OCI-LY7 (cell line): ENCODE measurements at places on chromosomes 12 and 14.

GRCh38 chr12:24404086-24404815 is 454.8 kb upstream of the SOX5 start:
- no peak for DNase-seq

DNA sequence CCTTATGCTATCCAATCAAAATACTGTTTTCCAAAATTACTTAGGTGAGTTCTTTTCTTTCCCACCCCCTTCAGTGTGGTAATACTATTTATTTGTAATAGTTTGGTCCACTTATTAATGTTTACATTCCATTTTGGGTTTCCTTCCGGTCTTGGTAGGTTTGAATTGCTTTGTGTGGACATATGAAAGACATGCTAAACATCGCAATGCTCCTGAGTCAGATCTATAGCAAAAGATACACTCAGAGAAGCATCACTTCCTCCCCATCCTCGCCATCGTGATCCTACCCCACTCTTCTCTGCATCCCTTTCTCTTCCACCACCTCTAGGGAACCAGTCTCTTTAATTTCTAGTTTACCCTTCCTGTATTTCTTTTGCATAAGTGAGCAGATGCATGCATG is 30.0 kb downstream of the TUNAR start:
- no peak for DNase-seq

DNA sequence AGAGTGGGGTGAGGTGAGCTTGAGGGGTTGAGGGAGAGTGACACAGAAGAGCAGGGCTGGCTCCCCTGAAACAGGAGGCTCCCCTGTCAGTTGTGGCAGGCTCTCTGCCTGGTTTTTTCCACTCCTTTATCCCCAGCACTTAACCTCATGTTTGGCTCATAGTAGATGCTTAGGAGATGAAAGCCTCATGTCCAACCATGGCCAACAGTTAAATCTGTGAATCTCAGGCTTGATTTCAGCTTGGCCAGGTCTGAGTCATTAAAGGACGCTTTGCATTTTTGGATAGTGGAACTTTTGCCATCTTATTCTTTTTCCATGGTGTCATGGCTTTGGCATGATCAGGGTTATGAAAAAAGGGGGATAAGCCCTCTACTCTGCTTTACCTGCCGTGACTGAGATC is 117.2 kb downstream of the CACNA1C start:
- no peak for DNase-seq

DNA sequence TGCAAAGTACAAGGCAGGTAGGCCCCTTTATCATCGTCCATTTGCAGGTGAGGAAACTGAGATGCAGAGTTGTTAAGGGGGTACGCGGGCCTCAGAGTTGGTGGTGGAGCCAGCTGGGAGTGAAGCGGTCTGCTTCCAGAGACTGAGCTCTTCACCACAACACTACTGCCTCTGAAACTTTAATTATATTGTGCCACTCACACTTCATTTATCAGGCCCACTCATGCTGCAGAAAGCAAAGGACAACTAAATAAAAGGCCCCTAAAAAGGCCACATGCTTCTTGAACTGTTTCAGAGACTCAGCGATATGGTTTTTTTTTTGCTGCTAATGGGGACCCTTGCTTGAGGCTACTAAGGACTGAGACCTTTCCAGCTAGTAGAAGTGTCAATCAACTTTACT is 153.1 kb downstream of the TTC7B start:
- no peak for DNase-seq

GRCh38 chr12:11814374-11814773 is 164.9 kb downstream of the ETV6 start:
- DNase-seq = no peak

DNA sequence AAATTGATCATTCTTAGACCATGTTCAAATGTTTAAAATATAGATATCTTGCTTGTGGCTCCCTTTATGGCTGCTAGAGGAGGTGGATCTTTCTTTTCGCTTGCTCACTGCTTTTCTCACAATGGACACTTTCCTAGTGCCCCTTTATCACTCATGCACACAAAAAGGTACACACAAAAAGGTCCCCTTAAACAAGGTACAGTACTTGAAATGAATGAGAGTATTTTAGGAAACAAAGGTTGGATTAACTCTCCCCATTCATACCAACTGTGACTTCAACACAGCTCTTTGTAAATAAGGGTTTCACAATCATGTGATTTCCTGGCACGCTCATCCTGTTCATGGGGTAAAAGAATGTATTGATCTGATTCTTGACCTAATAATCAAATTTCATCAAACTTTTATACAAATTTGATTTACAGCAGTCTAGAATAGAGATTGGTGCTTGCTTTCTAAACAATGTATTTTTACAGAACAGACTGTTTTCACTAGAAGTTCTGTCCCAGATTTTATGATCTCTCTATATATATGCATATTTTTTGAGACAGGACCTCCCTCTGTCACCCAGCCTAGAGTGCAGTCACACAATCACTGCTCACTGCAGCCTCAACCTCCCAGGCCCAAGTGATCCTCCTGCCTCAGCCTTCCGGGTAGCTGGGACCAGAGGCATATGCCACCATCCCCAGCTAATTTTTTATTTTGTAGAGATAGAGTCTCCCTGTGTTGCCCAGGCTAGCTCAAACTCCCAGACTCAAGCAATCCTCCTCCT is 34.4 kb upstream of the EPS8 start:
- no peak for DNase-seq

DNA sequence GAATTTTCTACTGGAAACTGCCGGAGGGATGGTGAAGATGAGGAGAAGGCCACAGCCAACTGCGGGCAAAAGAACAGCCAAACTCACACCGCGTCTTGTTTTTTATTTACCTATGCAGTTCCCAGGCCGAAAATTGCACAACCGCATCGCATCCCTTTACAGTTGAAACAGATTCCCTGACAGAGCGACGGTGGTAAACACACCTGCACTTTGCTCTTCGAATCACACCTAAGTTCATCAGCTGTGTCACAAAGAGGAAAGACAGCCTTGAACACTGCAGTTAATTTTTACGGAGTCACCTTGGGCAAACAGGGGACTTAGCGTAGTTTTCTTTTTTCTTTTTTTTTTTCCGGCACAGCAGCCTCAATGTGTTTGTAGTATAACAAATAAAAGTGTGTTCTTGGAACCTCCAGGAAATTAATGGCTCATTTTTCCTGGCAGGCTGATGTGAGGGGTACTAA is 272.0 kb upstream of the DIO3 start:
- DNase-seq = no peak

- DNase-seq = no peak
These were observed 37.3 kb downstream of the VDR start for GRCh38 chr12:47867495-47867941.

GRCh38 chr14:21913759-21914158 is 240.1 kb upstream of the OR4E1 start:
- DNase-seq = peak; percentile 96

DNA sequence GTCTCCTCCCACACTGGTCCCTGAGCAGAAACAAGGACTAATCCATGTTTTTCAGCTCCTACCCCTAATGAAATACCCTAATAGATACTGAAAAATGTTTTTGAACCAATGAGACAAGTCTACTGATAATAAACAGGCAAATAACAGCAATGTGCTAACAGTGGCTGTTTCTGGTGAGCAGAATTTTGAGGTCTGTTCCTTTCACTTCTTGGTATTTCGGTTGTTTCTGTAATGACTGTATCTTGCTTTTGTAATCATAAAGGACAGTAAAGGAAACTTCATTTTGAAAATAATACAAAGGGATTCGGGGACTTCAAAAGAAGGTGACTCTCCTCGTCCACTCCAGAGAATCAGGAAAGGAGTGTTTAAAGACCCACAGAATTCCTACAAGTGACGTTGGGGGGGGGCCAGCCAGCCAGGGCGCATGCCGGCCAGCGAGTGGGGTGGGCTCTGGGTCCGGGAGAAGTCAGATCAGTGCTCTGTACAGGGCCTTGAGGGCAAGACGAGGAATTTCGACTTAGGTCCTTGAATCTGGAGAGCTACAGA is 1.1 kb upstream of the CD9 start:
- DNase-seq = no peak

DNA sequence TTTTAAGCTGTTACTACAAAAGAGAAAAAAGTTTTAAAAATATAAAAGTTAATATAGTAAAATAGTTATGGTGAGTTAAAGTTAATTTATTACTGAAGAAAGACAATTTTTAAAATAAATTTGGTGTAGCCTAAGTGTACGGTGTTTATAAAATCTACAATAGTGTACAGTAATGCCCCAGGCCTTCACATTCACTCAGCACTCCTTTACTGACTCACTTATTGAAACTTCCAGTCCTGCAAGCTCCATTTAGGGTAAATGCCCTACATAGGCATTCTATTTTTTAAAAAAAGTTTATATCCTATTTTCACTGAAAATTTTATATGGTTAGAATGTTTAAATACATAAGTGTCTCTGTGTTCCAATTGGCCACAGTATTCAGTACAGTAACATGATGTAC is 769.5 kb upstream of the NOVA1 start:
- DNase-seq = no peak

GRCh38 chr12:123104809-123105208 is 46.1 kb downstream of the PITPNM2 start:
- no peak for DNase-seq

DNA sequence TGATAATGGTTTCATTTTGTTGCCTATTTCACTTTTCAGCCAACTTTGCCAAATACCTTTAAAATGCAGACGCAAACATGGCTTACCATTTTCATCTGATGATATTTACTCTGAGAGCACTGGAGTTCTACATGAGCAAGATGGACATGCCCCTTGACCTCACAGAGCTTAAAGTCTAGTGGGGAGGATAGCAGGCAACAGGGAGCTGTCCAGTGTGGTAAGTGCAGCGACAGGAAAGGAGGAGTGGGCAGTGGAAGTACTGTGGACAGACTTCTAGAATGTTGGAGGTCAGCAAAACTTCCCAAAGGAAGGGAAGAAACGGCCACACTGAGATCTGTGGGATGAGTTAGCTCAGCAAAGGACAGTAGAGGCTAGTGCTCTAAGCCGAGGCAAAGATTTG is 25.3 kb downstream of the LRIG3 start:
- DNase-seq = no peak

DNA sequence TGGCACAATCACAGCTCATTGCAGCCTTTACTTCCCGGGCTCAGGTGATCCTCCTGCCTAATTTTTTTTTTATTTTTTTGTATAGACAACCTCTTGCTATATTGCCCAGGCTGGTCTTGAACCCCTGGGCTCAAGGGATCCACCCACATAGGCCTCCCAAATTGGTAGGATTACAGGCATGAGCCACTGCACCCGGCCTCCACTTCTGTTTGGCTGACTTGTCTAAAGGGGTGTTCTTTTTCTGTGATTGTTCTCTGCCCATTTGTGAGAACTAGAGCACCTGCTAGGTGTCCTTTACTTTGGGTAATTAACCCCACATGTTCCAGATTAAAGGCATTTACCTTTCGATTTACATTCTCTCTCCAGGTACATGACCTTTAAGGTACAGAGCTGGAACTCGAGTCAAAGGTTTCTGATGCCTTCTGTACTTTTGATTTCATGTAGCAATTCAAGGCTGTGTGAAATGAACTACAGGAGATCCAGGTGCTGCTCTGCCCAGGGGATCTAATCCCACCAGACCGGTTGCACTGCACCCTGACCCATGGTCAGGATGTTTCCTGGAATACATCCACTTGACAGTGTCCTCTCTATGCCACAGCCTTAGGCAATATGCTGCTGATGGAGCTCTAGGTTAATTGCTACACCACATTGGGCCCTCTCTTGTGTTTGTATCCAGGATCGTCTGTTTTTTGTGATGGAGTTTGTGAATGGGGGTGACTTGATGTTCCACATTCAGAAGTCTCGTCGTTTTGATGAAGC is 163.6 kb downstream of the PRKCH start:
- no peak for DNase-seq

DNA sequence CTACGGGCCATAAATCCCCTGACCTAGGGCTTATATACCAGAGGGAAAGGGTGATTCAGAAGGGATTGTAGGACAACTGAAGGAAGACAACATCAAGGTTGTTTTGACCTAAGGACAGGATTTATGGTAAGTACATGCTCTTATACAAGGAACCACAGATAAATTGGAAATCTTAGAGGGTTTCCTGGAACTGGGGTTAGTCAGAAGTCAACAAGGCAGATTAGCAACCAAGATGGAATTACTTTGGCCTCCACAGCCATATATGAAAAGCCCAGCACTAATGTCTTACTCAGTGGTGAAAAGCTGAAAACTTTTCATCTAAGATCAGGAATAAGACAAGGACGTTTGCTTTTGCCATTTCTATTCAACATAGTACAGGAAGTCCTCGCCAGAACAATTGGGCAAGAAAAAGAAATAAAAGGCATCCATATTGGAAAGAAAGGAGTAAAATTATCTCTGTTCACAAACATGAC is 5.4 kb downstream of the TMBIM4 start:
- DNase-seq = no peak

GRCh38 chr12:5085896-5086295 is 42.2 kb downstream of the KCNA5 start:
- DNase-seq = no peak
